ENCODE measurements at places on chromosomes 3 and 15.
A peak's percentile ranks its signal among the peaks of the same experiment; 100 is the strongest.

GRCh38 chr15:77333166-77333565 is 86.7 kb downstream of the PEAK1 start:
- DNase-seq, result no peak

- DNase-seq, result no peak
These were observed 204.6 kb downstream of the OPA1 start for GRCh38 chr3:193797566-193797965.

DNA sequence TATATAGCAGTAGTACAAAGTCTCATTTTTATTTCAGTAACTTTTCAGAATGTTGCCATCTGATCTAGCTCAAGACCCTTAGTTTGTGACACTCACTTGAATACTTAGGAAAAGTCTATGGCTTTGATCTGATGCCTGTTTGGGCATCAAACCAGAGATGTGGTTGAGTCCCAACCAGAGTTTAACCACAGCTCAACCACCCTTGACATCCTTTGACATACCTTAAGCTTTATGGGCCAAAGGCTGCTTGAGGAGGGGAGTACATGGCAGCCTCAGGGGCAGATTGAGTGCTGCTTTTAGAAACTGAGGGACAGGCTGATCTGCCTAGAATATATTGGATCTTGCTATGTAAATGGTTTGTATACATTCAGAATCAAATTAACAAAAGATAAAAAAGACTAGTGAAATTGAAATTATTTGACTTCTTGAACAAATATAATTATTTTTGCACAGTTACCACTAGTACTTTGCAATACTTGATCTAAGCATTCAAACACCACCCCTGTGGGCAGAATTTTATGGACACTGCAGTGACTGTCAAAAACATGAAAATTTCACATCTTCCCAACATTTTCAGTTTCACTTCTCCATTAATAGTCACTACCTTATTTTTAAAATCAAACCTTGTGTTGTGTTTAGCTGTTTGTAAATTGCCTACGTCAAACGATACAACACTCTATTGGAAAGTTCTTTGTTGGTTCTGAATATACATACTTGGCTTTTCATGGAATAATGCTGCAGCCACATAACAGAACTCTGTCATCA is 199.8 kb downstream of the UBE2E2 start:
- DNase-seq, result no peak

DNA sequence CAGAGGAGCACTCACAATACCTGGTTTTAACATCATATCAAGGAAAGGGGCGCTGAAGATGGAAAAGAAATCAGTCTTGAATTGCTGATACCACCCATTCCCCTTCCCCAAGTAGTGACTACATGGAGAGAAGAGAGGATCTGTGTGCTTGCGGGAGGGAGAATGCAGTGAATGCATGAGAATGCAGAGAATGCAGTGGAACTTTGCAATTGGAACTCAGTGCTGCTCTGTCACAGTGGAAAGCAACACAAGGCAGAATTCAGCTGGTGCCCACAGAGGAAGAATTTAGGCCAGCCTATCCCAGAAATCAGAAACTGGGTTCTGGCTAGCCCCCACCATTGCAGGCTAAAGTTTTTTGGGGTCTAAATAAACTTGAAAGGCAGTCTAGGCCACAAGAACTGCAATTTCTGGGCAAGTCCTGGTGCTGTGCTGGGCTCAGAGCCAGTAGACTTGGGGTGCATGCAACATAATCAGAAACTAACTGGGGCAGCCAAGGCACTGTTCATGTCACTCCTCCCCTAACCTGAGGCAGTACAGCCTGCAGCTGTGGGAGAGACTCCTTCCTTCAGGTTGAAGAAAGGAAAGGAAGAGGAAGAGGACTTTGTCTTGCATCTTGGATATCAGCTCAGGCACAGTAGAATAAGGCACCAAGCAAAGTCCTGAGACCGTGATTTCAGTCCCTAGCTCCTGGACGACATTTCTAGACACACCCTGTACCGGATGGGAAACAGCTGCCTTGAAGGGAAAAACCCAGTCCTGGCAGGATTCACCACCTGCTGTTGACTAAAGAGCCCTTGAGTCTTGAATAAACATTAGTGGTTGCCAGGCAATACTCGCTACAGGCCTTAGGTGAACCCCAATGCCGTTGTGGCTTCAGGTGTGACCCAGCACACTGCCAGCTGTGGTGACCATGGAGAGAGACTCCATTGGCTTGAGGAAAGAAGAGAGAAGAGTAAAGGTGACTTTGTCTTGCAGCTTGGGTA is 329.3 kb downstream of the TBL1XR1 start:
- DNase-seq, result no peak

DNA sequence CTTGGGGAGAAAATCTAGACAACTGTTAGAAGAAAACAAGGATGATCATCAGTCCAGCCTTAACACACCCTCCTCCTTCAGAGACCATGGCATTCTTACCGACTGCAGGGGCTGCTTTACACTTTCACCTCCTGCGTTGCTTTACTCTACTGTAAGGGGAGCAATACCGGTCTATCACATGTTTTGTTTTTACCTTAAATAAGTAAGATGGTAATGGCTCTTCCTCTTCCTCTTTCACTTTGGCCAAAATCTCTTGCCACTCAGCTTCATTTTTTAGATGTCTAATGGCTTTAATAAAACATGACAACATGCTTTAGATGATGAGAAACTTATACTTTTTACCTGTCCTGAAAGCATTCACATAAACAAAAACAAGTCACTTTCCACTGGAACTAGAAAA is 33.4 kb upstream of the STIMATE start:
- DNase-seq, result no peak

DNA sequence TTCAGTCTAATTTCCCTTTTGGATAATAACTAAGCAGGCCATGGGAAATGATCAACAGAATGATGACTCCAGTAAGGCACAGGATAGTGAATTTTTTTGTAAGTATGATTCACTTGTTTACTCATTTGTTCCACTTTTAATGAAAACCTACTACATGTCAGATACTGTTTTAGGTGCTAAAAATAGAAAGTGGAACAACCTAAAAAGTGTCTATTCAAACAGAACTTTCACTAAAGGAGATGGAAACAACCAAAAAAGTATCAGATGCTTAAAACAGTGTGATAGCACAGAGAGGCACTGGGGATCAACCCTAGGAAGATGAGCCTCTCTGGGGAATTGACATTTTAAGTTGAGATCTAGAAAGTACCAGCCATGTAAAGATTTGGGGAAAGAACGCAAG is 11.1 kb downstream of the RYK start:
- no peak for DNase-seq

- peak; percentile 17 for DNase-seq
These were observed 67.2 kb downstream of the EIF4E3 start for GRCh38 chr3:71657831-71658530.

- DNase-seq, result no peak
These were observed 398.7 kb downstream of the FEZF2 start for GRCh38 chr3:61974662-61975061.

DNA sequence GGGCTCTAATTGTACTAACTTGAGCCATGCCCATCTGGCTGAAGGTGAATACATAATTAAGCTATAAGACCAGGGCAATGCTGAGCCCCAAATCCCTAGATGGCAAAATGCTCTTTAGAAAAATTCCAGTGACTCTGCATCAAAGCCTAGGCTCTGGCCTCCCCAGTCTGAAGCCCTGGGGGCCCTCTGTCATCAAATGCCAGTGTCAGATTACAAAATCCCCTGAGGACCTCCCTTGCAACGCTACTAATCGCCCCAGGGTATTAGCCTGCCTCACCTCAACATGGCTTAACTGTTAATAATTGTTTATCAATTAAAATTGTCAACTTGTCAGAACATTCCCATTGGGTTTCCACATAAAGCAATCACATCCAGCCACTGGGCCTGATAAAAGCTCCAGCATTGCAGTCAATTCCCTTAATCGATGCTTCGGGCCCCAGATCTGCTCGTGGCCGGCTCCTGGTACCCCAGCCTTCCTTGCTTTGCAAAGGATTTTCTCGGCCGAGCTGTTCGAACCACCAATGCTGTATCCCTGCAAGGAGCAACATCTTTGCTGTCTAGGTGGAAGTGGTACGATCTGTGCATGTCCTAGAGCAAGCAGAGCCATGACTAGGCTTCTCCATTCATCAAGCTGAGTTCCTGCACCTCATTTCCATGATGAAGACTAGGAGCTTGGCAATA is 151.7 kb downstream of the MEGF11 start:
- no peak for DNase-seq

DNA sequence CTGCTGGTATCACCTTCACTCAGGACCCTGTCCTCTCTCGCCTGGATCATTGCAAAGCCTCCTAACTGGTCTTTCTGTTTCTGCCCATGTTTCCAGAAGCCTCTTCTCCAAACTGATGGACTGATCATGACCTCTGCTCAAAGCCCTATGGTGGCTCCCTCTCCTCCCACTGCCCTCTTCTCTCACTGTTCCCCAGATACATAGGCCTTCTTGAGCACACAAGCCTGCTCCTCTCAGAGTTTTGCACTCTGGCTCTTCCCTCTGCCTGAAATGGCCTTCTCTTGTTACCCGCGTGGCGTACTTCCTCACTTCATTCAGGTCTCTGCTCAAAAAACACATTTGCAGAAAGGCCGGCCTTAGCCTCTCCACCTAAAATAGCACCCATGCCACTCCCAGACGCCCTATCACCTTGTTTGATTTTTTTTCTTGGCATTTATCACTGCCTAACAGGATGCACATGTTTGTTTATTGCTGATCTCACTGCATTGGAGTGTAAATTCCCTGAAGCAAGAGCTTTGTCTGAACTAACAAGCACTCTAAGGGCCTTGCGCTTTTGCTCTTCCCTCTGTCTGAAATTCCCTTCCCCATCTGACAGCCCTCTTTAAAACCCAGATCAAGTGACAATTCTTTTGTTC is 1.4 kb upstream of the ETFA start:
- no peak for DNase-seq
